ENCODE measurements at places on chromosomes 6 and 20. TPM values are rescaled to one million over a fixed set of nuclear protein-coding genes. Genes with fewer than 3 reads are reported as not detected.

BPIFB2 gene
- not detected for polyA plus RNA-seq

KCNQ5 gene
- 1.3 TPM for polyA plus RNA-seq

SEMG1 gene
- not detected for polyA plus RNA-seq

SLC35D3 gene
- not detected for polyA plus RNA-seq

HLA-DQA2 gene
- polyA plus RNA-seq, result not detected

- DNase-seq, result no peak
These were observed 225.9 kb upstream of the CITED2 start for GRCh38 chr6:139600343-139600742.

GRCh38 chr6:44375071-44375470, 12.4 kb upstream of the CDC5L start:
- DNase-seq, result no peak

- no peak for DNase-seq
These were observed 7.8 kb downstream of the TEAD3 start for GRCh38 chr6:35489066-35489465.

GRCh38 chr6:3872370-3872854, 23.2 kb downstream of the FAM50B start:
- DNase-seq, result no peak

- DNase-seq, result peak; percentile 40
These were observed 12.3 kb downstream of the TMEM14B start for GRCh38 chr6:10759884-10760329.

DNA sequence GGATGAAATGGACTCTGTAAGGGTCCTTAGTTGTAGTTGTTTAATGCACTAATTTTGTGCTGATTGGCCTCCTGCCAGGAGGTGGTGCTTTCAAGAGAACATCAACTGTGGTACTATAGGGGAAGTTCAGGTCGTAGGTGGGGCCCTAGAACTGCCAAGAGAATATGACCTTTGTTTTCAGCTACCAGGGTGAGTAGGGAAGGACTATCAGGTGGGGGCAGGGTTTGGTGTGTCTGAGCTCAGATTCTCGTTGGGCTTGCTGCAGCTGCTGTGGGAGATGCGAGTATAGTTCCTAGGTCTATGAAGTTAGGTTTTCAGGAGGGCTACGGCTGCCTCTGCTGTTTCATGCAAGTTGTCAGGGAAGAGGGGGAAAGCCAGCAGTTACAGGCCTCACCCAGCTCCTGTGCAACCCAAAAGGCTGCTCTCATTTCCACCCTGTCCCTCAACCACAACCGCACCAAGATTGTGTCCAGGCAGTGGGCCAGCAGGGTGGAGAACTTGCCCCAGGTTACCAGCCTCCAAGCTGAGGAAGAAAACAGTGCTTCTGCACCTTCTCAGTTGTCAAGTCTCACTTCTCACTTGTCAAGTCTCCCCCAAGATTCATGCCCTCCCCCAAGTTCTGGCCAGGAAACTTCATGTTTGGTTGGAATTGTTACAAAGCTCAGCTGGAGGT, 626.5 kb upstream of the MAP3K7 start:
- DNase-seq, result no peak

- no peak for DNase-seq
These were observed 738.4 kb downstream of the KIF16B start for GRCh38 chr20:15834857-15835256.

DNA sequence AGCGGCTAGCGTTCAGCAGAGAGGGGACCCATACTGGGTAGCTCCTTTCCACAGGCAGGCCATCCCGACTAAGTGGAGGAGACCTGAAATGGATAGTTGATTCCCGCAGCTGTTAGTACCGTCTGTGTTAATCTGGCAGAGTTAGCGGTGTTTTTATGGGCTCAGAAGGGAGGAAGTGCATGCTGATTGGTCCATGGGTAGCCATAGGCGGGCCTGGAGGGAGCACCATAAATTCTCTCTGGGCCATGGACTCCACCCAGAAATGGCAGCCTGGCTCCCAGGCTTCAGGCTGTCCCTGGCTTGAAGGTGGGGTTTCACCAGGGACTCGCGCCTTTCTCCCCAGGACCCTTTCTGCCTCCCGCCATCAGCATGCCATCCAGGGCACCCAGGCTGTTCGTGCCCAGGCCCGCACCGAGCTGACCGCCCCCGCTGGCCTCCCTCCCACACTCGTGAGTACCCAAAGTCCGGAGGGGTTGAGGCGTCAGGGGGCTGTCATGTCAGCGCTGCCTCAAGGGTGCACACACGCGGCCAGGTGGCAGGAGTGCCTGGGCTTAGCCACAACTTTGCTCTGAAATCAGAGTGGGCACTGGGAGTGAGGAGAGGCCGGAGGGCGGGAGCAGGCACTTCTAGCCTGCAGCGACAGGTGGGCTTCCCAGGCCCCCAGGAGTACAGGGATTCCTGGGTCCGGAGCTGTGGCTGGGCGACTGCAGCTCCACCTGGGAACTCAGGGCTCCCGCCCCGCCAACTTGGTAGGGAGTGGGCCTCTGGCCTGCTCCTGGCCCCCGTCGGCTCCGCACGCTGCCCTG, 694.3 kb upstream of the FLRT3 start:
- no peak for DNase-seq

- DNase-seq, result peak; percentile 16
These were observed at the start of gene SLC35D3 for GRCh38 chr6:136921936-136922684. Gene SLC35D3 (plus strand): TSS chr6:136922301. CDS start chr6:136922429, 128 bp downstream.

- no peak for DNase-seq
These were observed 141.2 kb downstream of the PDE7B start for GRCh38 chr6:135992739-135993138.

DNA sequence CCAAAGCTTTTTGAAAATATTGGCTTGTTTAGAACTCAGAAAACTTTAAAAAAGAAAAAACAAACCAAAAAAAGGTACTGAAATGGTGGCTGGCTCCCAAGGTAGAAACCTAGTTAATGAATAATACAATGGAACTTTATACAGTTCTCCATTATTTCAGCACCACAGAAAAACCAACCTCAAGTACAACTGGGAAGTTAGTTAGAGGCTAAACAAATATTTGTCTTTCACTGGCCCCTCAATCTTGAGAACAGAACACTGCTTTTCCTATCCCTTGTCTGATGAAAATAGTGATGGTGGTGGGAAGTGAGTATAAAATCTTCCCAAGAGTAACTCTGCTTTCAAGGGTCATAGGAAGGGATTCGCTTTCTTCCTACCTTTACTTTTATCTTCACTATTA, 126.5 kb downstream of the REV3L start:
- DNase-seq, result no peak

Data from A549 (cell line).